ENCODE measurements at places on chromosomes 16 and 17. TPM values are rescaled to one million over a fixed set of nuclear protein-coding genes. Genes with fewer than 3 reads are reported as not detected.
A peak's percentile ranks its signal among the peaks of the same experiment; 100 is the strongest.

CACNG5 gene
- total RNA-seq: not detected

DNA sequence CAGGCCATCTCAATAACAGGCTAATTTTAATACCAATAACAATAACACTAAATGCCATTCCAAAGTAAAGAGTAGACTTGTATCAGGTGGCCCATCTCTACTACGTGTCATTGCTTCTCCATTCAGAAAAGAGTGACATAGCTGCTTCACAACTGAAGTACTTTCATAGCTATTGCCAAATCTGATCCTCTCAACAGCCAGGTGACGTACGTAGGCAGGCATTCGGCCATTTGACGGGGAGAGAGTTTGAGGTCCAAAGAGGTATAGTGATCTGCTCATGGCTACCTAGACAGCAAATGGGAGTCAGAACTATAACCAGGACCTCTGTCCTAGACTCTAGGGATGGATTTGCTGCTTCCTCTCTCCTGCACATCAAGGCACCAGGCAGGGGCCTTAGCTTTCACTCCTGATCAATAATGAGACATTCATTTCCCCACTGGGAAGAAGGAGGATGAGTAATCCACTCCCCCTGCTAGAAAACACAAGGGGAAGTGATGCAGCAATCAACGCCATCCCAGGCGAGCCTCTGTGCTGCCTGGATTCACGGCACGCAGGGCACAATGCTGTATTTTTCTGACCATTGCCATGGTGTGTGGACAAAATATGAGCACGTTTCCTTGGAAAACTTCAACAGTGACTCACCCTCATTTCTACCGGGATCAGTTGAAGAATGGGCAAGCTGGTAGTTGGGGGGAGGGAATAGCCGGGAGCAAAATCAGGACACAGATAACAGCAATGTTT lies 80.9 kb downstream of the SPACA3 start:
- no peak for DNase-seq

GRCh38 chr17:77356109-77356689 lies 215.4 kb downstream of the SEC14L1 start:
- DNase-seq: no peak

DNA sequence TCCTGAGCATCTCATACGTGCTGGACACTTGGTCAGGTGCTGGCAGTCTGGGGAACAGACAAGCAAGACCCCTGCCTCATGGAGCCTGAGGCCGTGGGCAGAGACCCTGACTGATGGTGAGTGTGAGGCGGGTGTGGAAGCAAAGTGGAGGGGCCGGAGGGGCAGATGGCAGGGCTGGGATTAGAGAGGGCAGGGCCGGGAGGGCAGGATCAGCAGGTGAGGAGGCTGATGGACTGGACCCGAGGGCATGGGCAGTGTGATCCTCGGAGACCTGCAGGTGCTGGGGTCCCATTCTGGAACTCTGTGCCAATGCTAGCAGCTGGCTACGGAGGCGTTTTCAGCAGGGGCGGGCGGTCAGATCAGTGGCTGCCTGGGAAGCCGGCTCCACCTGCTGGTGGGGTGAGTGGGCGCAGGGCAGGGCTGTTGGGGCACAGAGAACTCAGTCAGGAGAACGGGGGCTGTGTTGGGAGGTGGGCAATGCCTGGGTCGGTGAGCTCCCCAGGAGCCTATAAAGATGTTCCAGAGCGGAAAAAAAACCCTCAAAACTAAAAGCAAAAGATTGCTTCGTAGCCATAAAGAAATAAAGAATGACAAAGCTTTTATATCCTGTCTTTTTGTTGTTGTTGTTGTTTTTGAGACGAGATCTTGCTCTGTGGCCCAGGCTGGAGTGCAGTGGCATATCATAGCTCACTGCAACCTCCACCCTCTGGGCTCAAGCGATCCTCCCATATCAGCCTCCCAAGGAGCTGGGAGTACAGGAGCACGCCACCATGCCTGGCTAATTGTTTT lies 8.9 kb upstream of the C16orf74 start:
- DNase-seq: peak; percentile 89

- DNase-seq: peak; percentile 86
Measured at GRCh38 chr17:20226814-20227482, 217.8 kb downstream of the SPECC1 start.

Data from cardiac septum (tissue), 1 donor.